ENCODE measurements at places on chromosomes 5 and 9.

- DNase-seq, result peak; percentile 52
Observed at GRCh38 chr5:79255786-79256557, 20.0 kb downstream of the JMY start.

DNA sequence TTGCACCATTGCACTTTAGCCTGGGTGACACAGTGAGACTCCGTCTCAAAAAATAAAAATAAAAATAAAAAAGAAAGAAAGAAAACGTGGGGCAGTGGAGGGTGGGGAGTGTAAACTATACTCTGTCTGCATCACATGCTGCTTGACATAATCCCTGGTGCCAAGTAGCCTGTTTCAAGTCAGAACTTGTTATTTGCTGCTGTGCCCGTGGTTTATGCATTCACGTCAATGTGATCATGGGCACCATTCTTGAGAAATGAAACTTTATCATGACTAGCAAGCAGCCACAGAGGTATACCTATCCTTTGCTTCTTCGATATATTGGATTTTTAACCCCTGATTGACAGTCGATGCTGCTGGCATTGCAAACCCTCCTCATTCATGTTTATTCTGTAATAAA lies 4.1 kb upstream of the SMU1 start:
- no peak for DNase-seq

DNA sequence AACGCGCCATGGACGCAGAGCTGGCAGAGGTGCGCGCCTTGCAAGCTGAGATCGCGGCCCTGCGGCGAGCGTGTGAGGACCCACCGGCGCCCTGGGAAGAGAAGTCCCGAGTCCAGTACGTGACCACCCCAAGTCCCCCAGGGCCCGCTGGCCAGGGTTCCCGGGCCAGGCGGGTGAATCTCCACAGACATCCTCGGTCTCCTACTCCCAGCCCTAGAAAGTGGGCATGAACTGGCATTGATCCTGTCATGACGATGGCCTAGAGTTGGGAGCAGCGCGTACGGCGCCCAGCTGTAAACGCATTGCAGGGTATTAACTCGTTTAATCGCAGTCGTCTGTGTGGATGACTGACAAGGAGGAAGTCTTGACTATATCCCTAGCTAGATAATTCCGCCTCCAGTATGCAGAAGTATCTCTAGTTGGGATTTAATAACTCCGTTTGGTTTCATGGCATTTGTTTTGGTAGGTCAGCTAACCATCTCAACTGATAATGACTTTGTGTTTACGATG lies 293 bp downstream of the CENPP start:
- DNase-seq, result peak; percentile 15

GRCh38 chr5:36756848-36757247 lies 119.7 kb upstream of the NIPBL start:
- DNase-seq, result no peak

DNA sequence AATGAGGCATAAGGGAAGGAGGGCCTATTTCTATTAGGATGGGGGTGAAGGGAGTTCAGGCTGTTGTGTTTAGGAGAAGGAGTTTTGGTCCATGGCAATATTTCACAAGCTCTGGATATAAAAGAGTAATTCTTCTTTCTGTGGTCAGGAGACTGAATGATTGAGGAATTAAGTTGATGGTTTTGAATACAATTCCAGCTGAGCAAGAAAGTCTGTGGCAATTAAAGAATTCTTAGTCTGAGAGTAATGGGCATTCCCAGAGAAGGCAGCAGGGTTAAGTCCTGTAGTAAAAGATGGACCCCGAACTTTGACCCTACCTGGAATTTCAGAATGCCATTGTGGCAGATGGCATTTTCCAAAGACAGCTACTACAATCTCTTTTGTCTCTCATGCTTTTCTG lies 202.6 kb downstream of the TLE4 start:
- DNase-seq, result no peak

DNA sequence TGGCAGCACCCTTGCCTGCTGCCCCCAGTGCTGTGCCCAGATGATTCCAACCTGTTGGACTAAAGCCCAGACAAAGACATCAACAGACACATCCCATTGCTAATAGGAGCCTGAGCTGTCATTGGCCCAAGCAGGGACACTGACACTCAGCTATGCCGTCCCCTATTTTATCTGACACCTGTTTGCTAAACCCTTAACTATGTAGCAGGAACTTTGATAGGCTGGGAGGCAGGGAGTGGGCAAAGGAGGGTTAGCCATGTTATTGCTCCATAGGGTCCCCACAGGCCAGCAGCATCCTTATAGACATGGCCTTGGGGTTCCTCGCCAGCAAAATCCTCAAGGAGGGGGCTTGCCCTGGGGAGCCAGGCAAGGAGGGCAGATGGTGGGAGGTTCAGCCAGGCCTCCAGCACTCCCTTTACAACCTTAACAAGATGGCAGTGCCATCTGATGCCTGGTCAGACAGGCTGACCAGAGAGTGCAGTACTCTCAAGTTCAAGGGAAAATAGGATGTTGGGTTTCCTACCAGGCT lies 50.4 kb upstream of the CDKN2AIPNL start:
- no peak for DNase-seq

DNA sequence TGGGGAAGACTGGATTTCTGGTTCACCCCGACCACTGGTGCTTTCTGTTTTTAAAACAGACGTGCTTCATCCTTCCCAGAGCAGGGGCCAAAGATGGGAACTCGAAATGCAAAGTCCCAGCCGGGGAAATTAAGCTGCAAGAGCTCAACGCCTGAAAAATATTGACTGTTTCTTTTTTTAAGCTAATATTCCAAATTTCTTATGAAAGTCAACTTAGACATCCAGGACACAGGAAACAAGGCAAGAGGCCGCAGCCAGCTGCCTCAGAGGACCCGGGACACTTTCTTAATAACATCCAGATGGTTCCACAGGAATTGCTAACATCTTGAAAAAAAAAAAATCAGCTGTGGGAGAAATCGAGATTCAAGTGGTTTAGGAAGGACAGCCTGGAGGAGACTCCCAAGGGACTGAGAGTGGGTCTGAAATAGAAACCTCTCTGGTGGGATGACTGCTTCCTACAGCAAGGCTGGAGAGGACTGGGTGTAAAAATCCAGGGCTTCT lies 144.9 kb downstream of the FGF1 start:
- peak; percentile 96 for DNase-seq

DNA sequence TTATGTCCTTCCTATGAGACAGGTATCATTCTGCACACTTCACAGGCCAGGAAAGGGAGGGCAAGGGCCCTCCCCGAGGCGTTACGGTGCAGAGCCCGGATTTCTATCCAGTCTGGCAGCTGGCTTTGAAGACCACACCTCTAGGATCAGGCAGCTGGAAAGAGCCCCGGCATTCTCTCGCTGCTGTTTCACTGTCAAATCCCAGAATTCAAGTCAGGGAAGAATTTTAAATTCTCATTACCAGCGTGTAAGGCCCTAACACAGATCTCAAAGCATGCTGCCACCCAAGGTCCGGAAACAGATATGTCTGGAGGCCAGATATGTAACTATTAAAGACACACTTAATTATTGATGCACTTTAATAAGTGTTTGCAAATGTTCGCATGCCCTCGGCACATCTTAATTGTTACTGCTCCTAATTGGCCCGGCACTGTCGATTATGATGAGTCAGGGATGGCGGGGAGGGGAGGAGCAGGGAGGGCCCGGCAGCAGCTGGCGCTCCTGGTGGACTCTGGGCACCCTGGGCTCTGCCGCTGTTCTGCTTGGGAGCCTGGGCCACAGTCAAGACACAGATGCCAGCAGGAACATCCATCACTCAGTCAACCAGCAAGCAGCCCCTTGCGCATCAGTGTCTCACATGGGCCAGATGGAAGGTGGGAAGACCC lies 76.3 kb upstream of the BARHL1 start:
- no peak for DNase-seq

- DNase-seq, result peak; percentile 95
Observed at GRCh38 chr9:92774274-92774673, 9.6 kb upstream of the BICD2 start.

GRCh38 chr5:42581845-42582244 lies 158.6 kb downstream of the GHR start:
- no peak for DNase-seq

- no peak for DNase-seq
Observed at GRCh38 chr9:94632737-94633136, 6.6 kb downstream of the FBP1 start.
